ENCODE measurements at places on chromosomes 6 and 20.
A peak's percentile ranks its signal among the peaks of the same experiment; 100 is the strongest.

DNA sequence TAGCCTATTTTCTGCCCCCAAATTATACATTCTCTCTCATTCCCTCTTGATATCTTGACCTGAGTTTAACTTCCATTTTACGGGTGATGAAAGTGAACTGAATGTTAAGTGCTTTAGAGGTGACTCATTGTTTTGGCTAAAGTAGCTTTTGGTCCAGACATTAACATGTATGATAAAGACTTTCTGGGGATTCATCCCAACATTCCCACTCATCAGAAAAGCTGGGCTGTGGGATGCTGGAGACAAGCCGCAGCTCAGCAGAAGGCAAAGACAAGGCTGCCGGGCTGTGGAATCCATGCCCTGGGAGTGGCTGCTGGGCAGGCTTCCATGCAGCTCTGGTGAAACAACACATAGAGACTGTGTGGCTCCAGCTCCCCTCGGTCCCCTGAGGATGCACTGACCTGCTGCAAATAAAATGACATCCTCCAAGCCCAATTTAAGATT, 89.9 kb upstream of the SYNDIG1 start:
- DNase-seq, result no peak

DNA sequence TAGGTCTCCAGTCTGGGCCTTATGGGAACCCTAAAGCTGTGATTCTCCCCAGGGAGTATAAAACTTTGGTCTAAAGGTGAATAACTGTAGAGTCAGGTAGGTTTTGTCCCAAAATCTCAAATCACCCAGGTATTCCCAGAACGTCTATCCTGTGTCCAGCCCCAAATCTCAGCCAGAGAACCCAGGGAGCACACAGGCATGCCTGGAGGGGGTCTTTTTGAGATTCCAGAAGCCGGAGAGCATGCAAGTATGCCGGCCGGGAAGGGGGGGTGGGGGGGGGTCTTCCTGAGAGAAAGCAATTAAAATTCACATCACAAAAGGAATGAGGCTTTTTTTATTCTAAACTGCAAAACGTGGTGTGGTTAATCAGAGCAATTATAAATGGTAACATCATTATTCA, 210.0 kb downstream of the PTPRT start:
- DNase-seq, result no peak

GRCh38 chr6:90907931-90908655, 321.2 kb upstream of the MAP3K7 start:
- DNase-seq, result no peak

DNA sequence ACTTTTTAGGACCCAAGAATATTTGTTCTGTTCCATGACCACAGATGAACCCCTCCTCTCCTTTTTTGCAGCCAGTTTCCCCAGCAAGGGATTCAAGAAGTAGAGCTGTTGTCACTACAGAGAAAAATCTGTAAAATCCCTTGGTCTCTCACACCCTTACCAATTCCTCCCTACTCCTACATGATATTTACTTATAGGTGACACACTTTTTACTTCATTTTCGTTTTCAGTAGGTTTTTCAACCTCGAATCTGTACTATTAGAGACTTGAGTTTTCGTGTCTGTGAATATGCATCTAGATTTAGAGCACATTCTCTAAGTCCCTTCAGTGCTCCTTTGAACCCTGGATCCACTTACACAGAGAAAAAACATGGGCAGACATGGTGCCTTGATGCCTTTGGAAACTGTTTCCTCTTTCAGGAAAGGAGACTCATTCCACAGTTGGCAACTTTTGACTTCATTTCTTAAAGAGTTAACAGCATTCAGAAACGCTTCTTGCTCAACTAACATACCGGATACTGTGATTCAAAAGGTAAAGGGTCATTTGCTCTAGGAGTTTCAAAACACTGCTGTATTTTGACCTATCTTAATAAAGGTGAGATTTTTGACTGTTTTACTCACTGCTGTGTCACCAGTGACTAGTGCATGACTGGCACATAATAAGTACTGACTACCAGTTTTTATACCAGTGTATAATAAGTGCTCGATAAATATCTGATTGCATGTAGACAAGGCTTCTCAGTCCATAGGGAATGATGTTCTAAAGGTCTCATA, 50.6 kb downstream of the LAMA4 start:
- DNase-seq, result no peak

GRCh38 chr20:46213946-46214823, 94.1 kb downstream of the CDH22 start:
- DNase-seq, result no peak

- DNase-seq, result no peak
Measured at GRCh38 chr6:13425943-13426931, 61.2 kb downstream of the GFOD1 start.

DNA sequence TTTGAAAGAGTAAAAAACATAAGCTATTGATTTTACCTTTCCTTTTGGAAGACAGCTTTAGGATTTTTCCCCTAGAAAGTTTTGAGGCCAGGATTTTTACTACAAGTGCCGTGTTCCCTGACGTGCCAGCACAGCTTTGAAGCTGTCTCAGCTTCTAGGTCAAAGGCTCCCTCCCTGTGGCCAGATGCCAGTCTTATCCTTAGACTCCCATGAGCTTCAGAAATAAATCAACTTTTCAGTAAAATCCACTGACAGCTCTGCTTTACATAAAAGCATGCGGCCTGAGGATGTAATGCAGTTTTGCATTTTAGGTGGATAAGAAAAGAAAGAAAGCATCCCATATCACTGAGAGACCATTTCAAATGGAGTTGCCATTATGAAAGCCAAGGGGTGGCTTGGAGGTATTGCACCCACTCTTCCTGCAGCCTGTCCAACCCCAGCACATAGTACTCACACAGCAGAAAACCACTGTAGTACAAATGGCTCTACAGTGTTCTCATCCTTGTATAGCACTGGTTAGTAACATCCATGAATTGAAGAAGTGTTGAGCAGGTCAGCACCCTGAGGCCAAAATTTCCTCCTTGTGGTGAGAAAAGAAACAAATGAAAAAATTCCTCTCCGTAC, 15.2 kb upstream of the ATXN1 start:
- DNase-seq, result no peak

DNA sequence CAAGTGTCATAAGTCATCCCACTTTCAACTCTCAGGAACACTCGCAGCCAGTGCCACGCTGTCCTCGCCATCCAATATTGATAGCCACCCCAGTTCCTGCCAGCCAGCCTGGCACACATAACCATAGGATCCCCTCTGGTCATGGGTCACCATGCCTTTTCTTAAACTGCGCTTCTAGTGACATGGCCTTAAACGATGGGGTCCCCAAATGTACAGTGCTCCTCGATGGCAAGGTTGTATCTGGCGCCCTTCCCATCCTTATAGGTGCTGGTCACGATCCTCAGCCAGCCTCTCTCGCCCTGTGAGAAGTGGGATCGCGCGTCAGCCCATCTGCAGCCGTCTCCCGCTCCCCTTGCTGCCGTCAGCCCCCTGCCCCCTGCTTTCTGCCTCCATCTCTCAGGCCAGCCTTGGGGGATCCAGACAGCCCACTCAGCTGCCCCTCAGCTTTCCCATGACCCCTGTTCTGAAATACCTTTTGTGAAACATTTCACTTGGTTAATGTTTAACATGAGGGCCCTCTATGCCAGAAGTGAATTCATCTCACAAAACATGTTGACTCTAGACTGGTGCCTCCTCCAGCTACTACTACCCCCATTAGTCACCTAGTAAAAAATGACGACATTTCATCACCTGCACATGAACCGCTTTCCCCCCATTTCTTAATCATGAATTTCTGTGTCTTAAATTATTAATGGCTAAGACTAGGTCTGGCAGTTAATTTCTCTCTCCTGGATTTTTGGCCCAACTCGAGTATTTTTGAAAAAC, 11.4 kb downstream of the CTSZ start:
- peak; percentile 54 for DNase-seq

- no peak for DNase-seq
Measured at GRCh38 chr6:121645100-121645745, 209.8 kb downstream of the GJA1 start.

Measured in activated effector memory CD4-positive, alpha-beta T cell treated with anti-CD3 and anti-CD28 coated beads, Interleukin-2, amount 50 U/mL, for 16 hours (primary cell).